Stimulated activated CD8-positive, alpha-beta memory T cell treated with anti-CD3 and anti-CD28 coated beads, Interleukin-15, amount 100 ng/mL, for 48 hours (primary cell): ENCODE measurements at places on chromosomes 1 and 21.

DNA sequence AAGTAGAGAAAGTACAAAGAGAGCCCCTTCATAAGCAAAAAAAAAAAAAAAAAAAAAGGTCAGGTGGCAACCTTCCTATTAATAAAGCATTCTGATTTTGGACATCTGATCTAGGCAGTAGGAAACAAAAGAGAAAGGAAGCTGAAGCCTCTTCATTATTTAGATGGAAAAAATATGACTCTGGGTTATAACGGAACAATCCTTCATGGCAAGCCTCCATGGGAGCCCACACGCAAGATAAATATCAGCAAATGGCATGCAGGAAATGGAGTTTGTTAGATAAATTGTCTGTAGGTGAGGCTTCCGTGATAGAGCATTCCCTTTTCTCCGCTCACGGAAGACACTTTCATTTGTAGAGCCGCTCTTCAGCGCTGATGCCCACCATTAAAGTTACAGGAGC lies 381.0 kb downstream of the TTLL7 start:
- DNase-seq = no peak

DNA sequence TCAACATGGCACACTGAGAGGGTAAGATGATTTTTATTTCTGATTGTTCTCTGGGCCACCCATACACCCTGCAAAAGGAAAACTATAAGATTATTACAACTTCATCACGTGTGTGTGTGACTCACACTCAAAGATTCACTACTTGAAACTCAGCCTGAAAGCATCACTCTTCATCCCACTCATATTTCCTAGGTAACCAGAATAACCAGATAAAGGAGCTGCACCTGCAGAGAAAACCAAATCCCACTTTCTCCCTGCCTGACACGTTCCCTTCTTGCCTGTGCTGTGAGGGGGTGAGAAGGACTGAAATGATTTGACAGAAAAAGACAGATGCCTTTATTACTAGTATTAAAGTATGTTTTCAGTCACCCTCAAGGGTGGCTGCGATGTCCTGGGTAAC lies 131.6 kb downstream of the TGFBR3 start:
- DNase-seq = peak; percentile 58

- no peak for DNase-seq
These were observed 68.3 kb downstream of the MPZL1 start for GRCh38 chr1:167790117-167790516.

GRCh38 chr1:42931108-42931539 lies 27.5 kb downstream of the SLC2A1 start:
- no peak for DNase-seq

- no peak for DNase-seq
These were observed 243.1 kb downstream of the DPYD start for GRCh38 chr1:97677702-97678101.

DNA sequence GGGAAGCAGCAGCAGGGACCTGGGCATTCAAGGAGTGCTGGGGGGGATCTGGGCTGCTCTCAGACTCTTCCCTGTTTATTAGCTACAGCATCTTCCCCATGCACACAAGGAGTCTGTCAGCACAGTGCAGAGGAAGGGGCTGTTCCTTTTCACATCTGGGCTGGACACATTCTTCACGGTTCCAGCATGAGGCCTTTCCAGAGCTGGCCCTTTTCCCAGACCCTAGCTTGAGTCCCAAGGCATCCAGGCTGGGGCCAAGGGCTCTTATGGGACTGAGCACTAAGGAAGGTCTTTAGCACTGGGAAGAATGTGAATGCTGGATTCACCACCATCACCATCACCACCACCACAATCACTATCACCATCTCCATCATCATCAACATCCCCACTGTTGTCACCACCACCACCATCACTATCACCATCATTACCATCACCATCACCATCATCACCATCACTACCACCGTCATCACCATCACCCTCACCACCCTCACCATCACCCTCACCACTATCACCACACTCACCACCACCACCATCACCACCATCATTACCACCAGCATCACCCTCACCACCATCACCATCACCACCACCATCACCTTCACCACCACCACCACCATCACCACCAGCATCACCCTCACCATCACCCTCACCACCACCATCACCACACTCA lies 28.4 kb downstream of the PARK7 start:
- no peak for DNase-seq

DNA sequence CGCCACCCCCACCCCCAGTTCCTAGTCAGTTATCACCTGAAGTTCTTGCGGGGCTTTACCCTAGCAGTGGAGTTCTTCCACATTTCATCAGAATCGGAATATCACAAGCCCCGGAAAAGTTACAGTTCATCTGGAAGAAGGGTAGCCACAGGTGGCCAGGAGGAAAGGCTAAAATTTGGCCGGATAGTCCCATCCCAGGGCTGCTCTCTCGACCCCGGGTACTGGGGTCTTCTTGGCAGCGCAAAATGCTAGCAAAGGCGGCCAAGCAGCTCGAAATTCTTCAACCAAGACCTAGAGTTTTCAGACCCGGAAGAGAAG lies 7.9 kb downstream of the HLX start:
- DNase-seq = no peak

- DNase-seq = peak; percentile 37
These were observed 6.6 kb upstream of the NTPCR start for GRCh38 chr1:232943679-232944252.

DNA sequence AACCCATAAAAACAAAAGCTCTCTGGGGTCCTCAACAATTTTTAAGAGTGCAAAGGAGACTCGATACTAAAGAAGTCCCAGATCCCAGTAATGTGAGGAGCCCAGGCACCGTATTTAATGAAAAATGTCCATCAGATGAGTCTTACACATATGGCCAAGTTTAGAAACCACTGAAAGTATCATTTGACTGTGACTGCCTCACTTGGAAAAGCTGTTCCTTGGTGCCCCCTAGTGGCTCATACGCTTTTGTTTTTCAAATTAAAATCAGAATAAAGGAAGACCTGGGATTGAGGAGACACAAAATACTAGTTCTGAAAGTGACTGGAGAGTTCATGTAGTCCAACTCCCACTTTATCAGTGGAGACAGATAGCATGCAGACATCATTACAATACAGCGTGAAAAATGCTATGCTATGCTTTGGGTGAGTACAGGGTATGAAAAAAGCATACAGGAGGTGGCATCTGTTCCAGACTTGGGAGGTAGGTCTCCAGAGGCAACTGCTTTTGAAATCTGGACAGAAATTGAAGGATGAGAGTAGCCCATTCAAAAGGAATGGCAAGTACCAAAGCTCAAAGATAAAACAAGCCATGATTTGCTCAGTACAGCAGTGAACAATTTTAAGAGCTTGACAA lies 33.8 kb downstream of the GDAP2 start:
- DNase-seq = peak; percentile 24

DNA sequence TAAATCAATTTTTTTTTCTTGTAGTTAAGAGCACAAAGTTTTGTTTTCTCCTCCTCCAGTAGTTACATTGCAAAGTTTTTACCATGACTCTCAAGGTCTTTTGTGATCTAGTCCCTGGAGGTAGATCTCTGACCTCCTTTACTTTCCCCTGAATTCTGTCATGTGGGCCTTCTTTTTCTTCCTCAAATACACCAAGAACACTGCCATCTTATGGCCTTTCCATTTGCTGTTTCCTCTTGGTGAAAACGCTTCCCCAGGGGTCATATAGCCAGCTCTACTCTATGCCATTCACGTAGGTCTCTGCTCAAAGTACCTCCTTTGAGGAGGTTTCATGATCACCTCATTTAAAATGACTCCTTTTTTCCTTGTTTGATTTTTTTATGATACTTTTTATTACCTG lies 2.7 kb downstream of the DDX20 start:
- DNase-seq = no peak

GRCh38 chr1:2375246-2375922 lies 16.0 kb downstream of the MORN1 start:
- DNase-seq = no peak

DNA sequence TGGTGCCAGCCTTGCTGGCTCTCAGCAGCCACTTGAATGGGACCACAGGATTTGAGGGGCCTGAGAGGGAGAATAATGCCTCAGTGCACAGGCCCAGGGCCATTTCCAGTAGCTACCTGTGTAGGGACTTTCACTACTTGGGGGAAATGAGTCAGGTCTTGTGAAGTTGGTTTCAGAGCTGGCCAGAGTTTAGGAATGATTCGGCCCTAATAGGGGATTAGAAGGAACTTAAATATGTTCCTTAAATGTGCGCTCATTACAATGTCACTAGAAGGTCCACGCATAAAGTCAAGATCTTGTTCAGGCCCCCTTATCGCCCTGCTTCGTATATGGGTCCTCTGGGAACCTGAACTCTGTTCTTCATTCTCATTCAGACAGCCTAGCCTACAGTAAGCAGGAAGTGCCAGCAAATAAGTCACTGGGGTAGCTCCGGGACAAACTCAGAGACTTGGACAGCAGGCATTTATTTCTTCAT lies 5.6 kb upstream of the AKR1A1 start:
- no peak for DNase-seq

GRCh38 chr1:38085666-38086330 lies 39.2 kb upstream of the POU3F1 start:
- no peak for DNase-seq

DNA sequence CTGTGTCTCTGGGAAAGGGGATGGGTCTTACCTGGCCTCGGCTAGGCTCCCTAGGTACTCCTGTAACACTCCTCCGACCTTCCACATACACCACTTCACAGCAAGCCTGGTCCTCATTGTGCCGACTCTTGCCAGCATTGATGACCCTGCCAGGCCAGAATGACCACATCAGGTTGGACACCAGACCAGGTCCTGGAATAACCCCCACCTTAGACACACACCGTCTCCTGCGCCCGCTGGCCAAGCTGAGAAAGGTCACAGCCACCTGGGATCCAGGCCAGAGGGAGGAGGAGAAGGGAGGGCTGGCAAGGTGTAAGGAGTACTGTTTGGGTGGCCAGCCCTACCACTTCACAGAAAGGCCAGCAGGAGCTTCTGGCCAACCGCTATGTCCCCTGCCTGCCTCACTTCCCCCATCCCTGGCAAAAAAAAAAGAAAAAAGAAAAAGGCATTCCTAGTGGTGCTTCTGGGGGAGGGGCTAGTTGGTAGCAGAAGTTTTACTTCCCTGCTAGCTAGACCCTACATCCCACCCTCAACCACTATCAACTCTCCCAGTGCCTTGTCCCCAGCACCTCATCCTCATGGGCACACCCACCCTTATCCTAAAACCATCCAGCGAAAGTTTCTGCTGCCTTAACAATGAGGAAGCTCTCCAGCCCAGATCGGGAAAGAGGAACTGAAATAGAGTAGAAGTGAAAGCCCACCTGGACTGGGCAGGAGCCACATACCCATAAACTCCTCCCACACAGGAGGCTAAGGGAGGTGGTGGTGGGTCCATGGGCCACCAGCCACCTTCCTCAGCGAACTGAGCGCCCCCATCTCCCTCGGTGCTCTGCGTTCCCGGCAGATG lies 1.4 kb downstream of the PPM1J start:
- no peak for DNase-seq

- DNase-seq = no peak
These were observed at the start of gene S100A14 for GRCh38 chr1:153616144-153616916. S100A14 (minus strand) TSS chr1:153616325; CDS start chr1:153615858, 467 bp downstream.

GRCh38 chr1:162040657-162041056 lies 17.0 kb upstream of the OLFML2B start:
- DNase-seq = no peak

GRCh38 chr1:48109390-48110013 lies 112.3 kb upstream of the TRABD2B start:
- no peak for DNase-seq

DNA sequence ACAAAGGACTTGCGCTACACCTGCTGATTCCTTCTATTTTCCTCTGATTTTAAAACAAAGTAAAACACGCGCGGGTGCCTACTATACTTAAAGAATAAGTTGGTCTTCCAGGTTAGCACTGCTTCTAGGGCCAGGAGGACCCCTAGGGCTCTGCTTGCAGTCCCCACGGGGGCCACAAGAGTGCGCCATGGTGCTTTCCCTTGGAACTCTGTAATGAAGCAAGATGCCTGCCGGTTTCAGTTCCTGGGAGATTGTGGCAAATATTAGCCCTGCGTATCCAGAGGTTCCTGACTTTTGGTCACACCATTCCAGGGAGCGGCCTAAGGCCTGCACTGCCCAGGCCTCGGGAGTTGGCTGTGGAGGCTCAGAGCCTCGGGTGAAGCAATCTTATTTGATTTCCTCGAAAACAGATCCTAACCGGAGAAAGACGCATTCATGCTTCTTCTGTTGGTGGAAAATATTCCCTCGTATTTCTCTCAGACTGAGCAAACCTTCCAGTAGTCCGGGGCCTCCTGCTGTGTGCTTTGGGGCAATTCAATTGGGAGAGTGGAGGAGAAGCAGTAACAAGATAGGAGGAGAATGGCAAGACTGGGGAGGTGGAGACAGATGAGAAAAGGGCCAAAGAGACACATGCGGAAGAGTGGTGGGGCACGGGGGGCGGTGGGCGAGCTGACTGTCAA lies 25.3 kb downstream of the ADAM30 start:
- peak; percentile 46 for DNase-seq

- DNase-seq = no peak
These were observed 40.5 kb downstream of the STPG1 start for GRCh38 chr1:24373044-24373443.

DNA sequence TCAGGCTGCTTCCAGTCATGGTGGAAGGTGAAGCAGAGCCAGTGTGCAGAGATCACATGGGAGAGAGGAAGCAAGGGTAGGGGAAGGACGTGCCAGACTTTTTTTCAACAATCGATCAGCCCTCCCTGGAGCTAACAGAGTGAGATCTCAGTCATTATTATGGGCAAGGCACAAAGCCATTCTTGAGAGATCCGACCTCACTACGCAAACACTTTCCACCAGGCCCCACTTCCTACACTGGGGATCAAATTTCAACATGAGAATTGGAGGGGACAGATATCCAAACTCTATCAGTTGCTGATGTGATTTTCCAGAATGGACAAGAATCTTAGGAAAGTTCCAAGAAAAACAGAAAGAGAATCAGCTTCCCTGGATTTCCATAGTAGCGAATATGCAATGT lies 60.5 kb downstream of the BACE2 start:
- DNase-seq = no peak

DNA sequence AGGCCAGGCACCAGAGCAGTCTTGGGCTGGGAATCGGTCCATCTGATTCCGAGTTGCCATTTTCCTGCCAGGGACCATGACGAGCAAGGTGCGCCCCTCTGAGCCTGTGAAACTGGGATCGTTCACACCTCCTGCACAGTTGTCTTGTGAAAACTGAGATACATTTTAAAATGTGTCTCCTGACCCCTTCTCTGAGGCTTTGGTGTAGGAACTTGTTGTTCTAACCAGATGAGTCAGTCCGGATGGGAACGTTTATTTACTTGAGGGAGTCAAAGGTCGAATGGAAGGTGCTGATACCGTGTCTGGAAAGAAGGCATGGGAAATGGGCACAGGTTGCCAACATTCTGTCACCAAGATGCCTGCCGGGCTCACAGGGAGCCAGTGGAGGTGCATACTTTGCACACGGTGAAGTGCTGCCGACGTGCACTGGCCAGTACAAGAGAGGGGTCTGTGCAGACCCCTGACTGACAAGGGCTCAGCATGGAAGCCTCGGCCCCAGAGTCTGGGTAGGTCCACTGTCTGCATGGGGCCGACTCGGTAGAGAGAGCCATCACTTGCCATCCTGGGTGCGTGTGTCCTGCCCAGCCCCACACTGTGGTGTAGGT lies 7.4 kb upstream of the KCNN3 start:
- no peak for DNase-seq

GRCh38 chr1:172642970-172643369 lies 15.9 kb upstream of the FASLG start:
- no peak for DNase-seq
